Activated T-helper 1 cell treated with anti-CD3 and anti-CD28 coated beads, Interleukin-2, amount 50 U/mL, for 16 hours (primary cell): ENCODE measurements at places on chromosomes 5 and 9.

DNA sequence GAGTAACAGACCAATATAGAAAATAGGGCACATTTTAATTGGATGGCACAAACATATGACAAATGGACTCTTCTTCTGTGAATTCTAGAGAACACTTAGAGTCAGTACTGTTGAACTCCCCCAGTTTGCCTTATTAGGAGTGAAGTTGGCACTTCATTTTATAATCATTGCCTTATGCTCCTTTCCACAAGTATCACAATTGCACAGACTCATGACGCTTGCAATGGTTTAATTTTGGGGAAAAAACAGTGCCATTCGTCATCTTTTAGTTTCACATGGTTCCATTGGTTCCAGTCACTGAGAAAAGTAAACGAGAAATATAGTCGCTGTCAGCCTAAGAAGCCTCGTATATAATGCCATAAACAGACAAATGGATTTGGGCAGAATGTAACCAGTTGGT lies 71.2 kb downstream of the LURAP1L start:
- DNase-seq: no peak

- no peak for DNase-seq
These were observed 142.9 kb downstream of the NFIB start for GRCh38 chr9:14170973-14171596.

GRCh38 chr9:110472111-110472510 lies 107.4 kb downstream of the SVEP1 start:
- DNase-seq: no peak

- no peak for DNase-seq
These were observed 119.8 kb downstream of the ENTREP1 start for GRCh38 chr9:69444791-69445190.

- DNase-seq: no peak
These were observed 37.7 kb upstream of the NEURL1B start for GRCh38 chr5:172603251-172603806.

- DNase-seq: no peak
These were observed 779 bp upstream of the CTNNA1 start for GRCh38 chr5:138752341-138752950.

DNA sequence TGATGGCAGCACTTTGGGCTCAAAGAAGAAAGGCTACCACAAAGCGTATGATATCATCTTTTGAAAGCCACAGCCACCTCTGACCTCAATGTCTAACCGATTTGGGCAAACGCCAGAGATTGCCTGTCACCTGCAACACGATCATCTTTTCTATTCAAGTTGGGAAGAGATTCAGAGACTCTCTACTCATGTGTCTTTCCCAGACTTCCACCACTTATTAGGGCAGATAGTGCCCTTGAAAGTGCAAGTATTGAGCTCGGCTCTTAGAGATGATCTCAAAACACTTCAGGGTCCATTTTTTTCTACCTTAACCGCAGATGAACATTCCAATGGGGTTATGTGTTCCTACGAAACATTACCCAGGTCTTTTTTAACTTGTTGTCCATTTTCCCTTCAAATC lies 213.7 kb downstream of the DRD1 start:
- DNase-seq: no peak

GRCh38 chr9:135898634-135899407 lies 8.5 kb downstream of the CAMSAP1 start:
- no peak for DNase-seq

DNA sequence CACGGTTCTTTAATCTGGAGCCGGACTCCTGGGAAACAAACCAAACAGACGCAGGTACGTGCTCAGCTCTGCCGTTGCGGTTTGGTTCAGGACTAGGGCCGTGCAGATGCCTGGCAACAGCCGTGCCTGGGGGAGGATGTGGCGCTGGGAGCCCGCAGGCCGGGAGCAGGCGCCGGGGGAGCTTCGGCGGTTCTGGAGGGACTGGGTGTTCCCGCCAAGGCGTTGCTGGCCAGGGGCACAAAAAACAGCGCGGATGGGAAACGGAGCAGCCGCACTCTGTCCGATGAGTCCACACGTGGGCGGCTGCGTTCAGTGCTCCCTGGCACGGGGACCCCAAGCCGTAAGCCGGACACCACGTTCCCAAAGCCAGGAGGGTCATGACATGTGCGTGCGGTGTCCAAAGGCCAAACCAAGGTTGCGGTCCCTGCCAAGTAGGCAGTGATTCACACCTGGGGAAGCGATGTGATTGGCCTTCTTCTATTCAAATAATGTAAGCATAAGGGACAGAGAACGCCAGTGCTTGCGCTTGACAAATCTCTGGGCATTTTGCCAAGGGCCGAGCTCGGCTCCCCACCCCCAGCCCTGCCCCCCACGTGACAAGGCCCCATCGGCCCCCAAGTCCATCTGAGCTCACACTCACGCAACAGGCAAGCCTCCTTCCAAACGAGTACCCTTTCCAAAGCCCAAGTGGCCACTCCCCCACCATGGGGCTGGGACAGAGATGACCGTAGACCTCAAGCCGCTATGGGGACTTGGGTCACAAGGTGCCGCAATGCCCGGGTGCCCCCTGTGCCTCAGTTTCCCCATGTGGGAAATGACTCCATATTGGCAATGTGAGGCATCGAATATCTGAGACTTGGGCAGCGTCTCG lies 49.7 kb upstream of the NKD2 start:
- no peak for DNase-seq

DNA sequence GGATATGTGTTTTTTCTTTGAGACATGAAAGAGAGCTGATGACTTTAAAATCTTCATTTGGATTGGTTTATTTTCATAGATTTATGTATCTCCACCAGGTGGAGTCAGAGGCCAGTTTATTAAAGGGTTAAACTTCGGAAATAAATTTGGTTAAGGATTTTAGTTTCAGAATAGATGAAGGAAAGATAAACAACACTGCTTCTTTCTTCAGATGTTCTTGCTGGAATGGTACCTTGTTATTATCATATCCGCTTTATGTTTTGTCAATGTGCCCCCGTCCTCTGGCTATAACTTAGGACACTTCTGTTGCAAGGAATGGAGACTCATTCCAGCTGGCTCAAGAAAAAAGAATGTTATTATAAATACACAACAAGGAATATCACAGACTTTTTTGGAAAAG lies 81.2 kb downstream of the ALDH1A1 start:
- no peak for DNase-seq

DNA sequence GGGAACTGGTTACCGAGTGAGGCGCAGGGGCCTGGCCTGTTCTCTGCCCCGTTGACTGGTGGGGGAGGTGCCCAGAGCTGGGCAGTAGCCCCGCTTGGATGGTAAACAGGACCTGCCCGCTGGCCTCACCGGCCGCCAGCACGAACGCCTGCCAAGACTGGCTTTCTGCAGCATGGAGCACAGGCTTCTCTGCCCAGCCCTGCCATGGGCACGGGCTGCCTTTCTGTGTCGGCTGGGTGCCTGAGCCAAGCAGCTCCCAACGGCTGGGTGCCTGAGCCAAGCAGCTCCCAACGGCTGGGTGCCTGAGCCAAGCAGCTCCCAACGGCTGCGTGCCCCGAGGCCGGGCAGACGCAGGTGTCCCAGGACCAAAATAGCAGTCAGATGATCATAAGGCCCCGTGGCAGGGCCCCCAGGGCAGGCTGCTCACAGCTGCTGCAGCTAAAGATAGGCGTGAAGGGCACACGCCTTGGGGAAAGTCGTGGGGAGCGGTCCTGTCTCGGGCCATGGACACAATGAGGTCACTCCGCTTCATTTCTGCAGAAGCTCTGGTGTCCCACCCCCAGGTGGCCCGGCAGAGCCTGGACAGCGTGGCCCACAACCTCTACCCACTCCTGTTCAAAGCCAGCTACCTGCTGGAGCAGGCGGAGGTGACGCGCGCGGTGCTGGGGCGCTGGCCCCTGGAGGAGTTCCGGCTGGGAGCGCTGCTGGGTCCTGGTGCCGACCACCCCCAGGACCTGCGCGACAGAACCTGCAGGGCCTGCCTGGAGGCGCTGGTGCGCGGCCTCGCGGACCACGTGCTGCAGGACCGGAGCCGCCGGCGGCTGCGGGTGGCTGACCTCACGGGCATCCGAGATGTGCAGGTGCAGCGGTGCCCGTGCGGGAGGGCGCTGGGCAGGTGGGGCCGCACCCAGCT lies at the start of gene LRRC14B:
Gene LRRC14B, plus strand, starts transcription at position 460 of the 913 bp plus-strand sequence. Its CDS starts 44 bp downstream, at position 504.
- DNase-seq: no peak

GRCh38 chr9:125556046-125556721 lies 150.8 kb downstream of the MAPKAP1 start:
- DNase-seq: no peak

GRCh38 chr5:59390074-59390659 lies 503.4 kb downstream of the PDE4D start:
- DNase-seq: no peak

GRCh38 chr5:170746075-170746960 lies 37.2 kb upstream of the GABRP start:
- no peak for DNase-seq

- DNase-seq: no peak
These were observed 44.1 kb downstream of the COL23A1 start for GRCh38 chr5:178545941-178546674.

- no peak for DNase-seq
These were observed 402.1 kb upstream of the BRINP1 start for GRCh38 chr9:119771341-119771740.

DNA sequence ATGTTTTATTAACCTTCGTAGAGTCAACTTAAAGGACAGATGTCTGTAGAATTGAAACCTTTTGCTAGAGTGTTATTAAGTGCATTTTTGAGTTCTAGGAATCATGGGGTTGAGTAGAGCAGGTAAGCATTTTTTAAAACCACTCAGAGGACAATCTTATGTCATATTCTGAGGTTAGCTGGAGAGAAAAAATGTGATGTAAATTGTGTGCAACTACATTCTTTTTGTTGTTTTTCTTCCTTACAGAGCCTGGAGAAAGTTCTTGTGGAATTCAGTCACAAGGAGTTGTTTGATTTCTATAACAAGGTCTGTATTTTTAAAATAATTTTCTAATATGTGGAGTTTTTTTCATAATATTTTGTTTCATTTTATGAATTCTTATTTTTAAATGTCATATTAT lies 206.4 kb downstream of the COMMD10 start:
- DNase-seq: no peak

DNA sequence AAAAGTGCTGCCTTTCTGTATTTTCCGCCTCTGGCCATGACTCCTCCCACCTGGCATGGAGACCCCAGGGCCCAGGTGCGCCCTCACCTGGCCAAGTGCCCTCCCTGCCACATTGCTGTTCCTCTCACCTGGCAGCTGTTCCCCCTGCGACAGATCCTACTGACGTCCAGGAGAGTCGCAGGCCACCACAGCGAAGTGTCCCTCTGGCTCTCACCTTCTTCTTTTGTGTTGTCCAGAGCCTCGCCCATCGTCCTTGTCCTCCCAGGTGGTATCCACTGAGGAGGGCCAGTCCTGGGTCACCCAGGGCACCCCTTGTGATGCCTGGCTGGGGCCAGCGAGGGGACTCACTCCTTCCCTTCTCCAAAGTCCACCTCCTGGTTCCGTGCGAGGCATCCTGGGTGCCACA lies 2.6 kb downstream of the NKD2 start:
- DNase-seq: no peak

- DNase-seq: no peak
These were observed 31.1 kb downstream of the SLC35A4 start for GRCh38 chr5:140595538-140596300.

- DNase-seq: no peak
These were observed 7.0 kb upstream of the P4HA2 start for GRCh38 chr5:132234684-132235062.

- DNase-seq: no peak
These were observed 7.0 kb upstream of the GADD45G start for GRCh38 chr9:89597711-89598362.

GRCh38 chr5:176835918-176836317 lies 25.6 kb downstream of the UNC5A start:
- DNase-seq: no peak

GRCh38 chr5:149128023-149128875 lies 13.0 kb upstream of the ABLIM3 start:
- DNase-seq: no peak

DNA sequence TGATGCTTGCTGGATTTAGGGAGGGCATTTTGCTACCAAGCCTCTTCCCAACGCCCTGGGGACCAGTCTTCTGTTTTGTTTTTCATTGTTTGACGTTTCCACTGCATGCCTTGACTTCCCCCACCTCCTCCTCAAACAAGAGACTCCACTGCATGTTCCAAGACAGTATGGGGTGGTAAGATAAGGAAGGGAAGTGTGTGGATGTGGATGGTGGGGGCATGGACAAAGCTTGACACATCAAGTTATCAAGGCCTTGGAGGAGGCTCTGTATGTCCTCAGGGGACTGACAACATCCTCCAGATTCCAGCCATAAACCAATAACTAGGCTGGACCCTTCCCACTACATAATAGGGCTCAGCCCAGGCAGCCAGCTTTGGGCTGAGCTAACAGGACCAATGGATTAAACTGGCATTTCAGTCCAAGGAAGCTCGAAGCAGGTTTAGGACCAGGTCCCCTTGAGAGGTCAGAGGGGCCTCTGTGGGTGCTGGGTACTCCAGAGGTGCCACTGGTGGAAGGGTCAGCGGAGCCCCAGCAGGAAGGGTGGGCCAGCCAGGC lies 23.0 kb downstream of the PCDHGC5 start:
- no peak for DNase-seq

DNA sequence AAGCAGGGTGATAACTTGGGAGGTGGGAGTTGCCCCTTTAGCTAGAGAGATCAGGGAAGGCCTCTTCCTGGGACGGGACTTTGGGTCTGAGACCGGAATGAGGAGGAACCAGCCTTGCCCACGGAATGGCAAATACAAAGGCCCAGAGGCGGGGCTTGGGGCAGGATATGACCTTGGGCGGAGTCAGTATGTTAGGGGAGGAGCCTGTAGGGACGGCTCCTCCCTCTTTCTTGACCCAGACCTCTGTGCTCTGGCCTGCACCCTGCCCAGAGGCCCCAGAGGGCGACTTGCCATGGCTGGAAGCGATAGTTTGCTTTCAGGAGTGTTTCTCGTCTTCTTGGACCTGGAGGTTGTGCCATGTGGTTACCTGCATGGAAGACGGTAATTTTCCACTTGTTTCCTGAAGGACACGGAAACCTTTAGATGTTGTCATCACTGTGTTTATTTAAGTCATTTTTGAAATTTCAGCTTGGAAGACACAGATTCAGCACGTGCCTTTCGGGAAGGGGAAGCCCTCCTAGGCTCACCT lies 85.6 kb downstream of the DAB2IP start:
- DNase-seq: no peak

GRCh38 chr5:26024774-26025173 lies 1013.6 kb downstream of the CDH9 start:
- no peak for DNase-seq

DNA sequence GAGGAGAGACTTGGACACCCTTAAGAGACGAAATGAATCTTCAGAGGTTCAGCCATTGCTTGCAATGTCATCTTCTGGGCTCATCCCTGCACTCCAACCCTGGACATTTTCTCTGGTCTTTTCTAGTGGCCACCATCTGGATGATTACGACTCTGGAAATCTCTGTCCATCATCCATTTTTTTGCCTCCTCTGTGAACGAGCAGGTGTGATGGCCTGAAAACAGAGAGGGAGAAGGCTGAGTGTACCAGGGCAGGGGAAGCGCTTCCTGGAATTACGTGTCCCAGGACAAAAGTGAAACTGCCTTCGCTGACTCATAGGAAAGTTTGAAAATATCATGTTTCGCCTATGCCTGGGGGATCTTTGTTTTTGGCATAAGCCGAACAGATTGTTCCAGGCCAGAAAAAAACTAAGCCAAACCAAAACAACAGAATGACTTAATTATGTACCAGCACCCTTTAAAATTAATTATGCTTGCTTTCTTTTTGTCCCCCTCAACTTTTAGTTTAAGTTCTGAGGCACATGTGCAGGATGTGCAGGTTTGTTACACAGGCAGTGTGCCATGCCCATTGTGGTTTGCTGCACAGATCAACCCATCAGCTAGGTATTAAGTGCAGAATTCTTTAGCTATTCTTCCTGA lies 31.9 kb downstream of the ANKRD33B start:
- no peak for DNase-seq

GRCh38 chr9:81687521-81688261 lies 1.7 kb downstream of the TLE1 start:
- DNase-seq: no peak

- DNase-seq: no peak
These were observed 461.0 kb downstream of the NR2F1-AS1 start for GRCh38 chr5:93120051-93120450.
